ENCODE measurements at places on chromosomes 11 and 22.

GRCh38 chr11:16404781-16405285 lies 48.5 kb upstream of the SOX6 start:
- no peak for DNase-seq

DNA sequence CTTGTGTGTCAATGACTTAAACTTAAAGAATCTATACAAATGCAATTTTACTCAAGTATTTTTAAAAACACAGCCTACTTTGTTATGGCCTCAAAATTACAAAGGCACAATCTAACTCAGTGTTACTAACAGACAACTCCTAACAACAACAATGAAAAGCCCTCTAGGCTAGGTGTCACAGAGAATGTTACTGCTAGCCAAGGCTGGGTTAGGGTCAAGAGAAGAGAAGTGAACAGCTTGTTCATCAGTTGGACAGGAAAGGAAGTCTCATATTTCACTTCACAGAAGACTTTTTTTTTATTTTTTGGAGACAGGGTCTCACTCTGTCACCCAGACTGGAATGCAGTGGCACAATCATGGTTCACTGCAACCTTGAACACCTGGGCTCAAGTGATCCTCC lies 26.0 kb downstream of the CLDN25 start:
- no peak for DNase-seq

GRCh38 chr22:20606041-20606783 lies 98.8 kb downstream of the MED15 start:
- peak; percentile 49 for DNase-seq

- peak; percentile 44 for DNase-seq
These were observed 9.9 kb upstream of the MICALL1 start for GRCh38 chr22:37896181-37896592.

DNA sequence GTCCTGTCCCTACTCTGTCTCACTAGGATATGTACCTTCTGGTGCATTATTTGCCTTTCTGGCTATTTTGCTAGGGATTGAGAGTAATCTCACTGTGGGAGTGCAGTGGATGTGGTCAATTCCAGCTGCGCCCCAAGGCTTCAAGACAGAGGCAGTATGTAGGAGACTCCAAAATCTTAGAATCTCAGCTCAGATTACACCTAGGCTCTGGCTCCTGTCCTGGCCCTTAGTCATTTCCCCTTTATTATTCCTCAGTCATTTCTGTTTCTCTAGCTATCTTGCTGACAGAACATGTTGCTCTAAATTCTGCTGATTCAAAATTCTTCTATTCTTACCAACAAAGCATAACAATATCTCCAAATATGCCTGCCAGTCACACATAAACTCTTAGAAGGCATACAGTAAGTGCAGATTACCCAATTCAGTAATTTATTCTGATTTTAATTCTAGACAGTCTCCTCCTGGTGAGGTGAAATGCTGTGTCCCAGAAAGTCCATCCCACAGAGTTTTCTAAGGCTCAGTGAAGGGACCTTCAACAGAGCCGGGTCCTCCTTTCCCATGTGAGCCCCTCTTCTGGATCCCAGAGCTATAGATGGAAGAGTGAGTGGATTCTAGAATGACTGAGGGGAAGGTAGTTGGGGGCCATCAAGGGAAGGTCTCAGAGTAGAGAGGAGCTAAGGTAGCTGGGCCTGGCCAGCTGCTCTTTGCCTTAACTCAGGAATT lies 24.3 kb upstream of the GLYATL1 start:
- DNase-seq = no peak

All from T-helper 2 cell treated with Interferon-gamma antibody and Interleukin-4, amounts not matched to agents 5 μg/mL and 100 μg/mL, for 36 hours (primary cell).